ENCODE measurements at places on chromosomes 4 and X.

DNA sequence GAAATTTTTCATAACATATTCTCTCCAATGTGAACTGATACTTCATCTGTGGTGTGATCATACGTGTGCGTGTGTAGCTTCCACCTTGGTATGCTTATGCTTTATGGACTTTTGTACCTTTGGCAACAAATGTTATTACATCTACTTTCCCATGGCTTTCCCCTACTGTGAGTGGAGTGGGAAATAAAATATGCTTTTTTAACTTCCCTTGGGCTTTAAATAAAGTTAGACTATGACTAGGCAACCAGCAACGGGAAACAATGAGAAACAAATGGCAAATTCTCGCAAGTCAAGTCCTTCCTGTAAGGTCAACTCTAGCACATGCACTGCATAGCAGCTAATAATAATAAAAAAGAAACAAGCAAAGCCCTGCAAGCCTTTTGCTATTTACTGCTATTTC lies 205.0 kb upstream of the PDE5A start:
- DNase-seq = no peak

DNA sequence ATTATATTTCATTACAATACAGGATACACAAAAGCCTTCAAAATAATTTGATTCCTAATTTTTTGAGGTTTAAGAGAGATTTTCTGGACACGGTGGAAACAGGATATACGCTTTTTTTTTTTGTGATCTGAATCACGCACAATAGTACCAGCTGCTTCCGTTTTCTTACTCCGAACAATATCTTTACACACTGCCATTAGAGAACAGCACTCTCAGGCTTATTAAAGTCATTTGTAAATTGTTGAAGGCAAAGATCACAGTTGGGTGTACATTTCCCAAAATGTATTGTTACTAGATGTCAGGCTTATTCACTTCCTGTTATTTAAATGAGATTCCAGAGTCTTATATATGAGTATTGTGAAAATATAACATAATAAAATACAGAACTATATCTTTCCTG lies 71.5 kb downstream of the TMEM47 start:
- DNase-seq = no peak

- DNase-seq = no peak
Observed at GRCh38 chr4:102500352-102500695, 835 bp upstream of the NFKB1 start.

- DNase-seq = no peak
Observed at GRCh38 chr4:138404251-138404650, 162.1 kb upstream of the SLC7A11 start.

DNA sequence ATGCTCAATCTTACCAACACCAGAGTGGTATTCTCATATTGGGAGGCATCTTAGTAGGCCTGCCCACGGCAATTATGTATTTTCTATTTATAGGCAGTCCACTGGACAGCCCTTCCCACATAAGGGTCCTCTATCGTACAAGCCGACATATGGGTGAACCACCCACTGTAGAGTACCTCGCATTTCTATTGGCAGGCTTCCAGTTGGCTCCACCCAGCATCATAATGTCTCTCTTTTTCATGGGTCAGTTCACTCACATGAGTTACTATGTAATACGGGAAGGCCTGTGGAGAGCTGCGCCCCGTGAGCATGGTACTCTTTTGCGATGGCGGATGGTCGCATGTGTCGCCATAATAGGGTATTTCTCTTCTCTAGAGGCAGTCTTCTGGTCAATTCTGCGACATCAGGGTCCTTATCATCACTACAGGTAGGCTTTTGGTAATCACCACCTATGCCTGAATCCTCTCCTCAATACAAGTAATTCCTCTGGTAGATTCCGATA lies 29.4 kb upstream of the FOXR2 start:
- DNase-seq = no peak

GRCh38 chr4:148445071-148445859 lies 3.1 kb upstream of the NR3C2 start:
- peak; percentile 79 for DNase-seq

GRCh38 chr4:151583157-151583914 lies 174.4 kb downstream of the FHIP1A start:
- DNase-seq = no peak

DNA sequence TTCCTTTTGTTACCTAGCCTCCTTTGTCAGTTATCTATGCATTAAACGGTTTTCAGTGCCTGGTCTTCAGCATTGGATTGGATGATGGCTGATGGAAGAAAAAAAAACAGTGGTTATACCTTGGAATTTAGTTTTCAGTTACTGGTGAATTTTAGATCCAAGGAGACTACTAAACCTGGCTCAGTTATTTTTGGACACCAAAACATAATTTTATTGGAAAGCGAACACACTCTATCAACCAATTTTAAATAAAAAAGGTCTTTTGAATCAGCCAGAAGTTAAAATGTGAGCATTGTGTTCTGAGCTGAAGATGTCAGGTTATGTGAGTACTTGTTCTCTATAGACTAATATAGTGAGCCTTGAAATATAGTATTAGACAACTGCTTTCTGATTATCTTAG lies 32.1 kb downstream of the FGF2 start:
- DNase-seq = no peak

DNA sequence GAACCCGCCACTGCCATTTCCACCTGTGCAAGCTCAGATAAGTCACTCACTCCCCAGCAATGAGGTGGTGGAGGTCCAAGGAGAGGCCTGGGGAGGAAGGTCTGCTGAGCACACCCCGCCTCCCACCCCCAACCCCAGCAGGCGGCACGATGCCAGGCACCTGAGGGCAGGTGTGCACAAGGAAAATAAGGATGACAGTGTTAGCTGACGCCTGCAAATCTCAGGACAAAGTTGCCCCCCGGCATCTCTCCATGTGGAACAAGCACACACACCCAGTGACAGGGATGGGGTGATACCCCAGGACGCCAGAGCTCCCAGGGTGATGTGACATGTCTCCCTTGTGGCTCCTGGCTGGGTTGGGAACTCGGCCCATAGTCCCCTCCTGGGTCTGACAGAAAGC lies 9.9 kb downstream of the JAKMIP1 start:
- no peak for DNase-seq

DNA sequence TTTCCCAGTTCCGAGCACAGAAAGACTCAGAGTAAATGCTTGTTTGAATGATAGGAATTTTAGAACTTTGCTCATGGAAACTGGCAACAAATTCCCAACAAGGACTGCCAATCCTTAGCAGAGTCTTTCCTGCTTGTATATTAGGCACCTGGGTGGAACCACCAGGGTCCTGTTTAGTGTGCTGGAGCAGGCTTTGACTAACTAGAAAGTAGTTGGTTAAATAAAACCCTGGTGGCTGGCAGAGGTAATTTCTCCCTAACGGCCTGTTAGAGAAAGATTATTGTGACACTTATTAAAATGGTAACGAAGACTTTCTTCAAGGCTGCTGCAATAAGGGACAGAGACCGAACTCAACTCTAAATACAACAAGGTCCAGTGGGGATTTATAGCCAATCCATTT lies 103.6 kb upstream of the TEX13D start:
- DNase-seq = no peak

DNA sequence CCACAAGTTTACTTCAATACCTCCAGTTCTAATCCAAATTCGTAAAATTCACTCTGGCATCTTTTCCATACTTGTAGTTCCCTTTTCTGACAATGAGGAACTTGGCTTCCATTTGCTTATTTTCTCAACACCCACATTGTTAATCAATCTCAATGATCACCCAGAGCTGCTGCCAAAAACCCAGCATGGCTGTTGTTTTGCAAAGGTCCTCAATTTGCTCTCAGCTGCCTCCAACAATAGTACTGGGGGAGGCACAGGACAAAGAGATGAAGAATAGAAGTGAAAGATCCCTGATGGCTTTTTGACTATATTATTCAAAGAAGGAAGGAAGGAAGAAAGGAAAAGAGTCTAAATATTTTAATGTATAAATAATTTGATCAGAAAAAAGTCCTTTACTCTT lies 847.8 kb downstream of the RAPGEF2 start:
- DNase-seq = no peak

GRCh38 chrX:16658284-16658683 lies 8.3 kb downstream of the S100G start:
- DNase-seq = no peak

GRCh38 chr4:26084414-26084813 lies 170.4 kb downstream of the SMIM20 start:
- DNase-seq = no peak

- DNase-seq = no peak
Observed at GRCh38 chrX:120090208-120090607, 12.7 kb upstream of the RHOXF2B start.
